NCI-H187 treated with DMSO at 0.1 percent for 48 hours (cell line): ENCODE measurements at places on chromosomes 12 and 14.

- DNase-seq, result peak; percentile 59
Measured at GRCh38 chr12:13101821-13102375, 1.6 kb downstream of the GSG1 start.

DNA sequence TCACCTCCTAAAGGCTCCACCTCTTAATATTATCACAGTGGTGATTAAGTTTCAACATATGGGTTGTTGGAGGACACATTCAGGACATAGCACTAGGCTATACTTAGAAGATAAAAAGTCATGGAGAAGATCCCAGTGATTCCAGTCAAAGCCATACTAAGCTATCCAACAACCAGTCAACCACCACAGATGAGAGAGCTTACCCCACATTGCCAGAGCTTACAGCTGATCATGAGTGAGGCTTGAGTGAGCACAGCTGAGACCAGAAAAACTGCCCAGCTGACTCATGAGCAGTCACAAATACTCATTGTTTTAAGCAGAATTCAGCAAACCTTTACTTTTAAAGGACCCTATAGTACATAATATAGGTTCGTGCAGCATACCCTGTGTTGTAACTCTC, 85.1 kb downstream of the DRAM1 start:
- no peak for DNase-seq

- no peak for DNase-seq
Measured at GRCh38 chr14:36619131-36619530, 36.7 kb upstream of the NKX2-8 start.

- no peak for DNase-seq
Measured at GRCh38 chr12:91355150-91356006, 172.8 kb upstream of the DCN start.

- no peak for DNase-seq
Measured at GRCh38 chr12:67455236-67455635, 186.1 kb downstream of the CAND1 start.

DNA sequence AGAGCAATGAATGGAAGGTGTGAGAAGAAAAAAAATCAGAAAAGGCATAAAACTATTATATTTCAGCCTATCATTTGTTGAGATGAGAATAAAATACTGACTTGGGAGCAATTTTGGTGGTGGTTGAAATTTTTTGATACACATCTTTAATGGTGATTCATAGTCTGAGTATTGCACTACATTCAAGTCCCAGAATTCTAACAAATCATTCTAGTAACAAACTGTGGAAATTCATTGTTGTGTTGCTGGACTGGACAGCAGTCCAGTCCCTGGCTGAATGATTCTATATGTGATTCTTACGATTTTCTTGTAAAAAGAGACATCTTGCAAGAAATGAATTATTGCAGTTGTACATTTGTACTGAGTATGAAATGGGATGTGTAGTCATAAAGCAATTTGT, 268.6 kb downstream of the TRHDE start:
- no peak for DNase-seq

DNA sequence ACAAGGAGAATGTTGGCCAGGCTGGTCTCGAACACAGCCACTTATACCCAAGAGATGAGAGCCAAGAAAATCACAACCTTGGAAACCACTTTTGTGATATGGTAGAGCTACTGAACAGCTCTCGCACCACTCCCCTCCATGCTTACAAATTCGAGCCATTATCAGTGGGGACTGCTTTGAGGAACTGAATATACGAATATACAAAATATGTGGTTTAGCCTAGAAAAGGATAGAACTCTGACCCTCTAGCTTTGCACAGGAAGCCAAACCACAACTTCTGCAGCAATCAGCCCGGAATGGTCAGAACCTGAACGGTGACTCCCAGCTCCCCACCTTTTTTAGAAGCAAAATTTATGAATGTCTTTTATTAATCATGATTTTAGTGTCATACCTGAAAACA, 129.8 kb upstream of the TMEM132C start:
- DNase-seq, result no peak

- DNase-seq, result no peak
Measured at GRCh38 chr12:105945880-105946279, 192.9 kb downstream of the NUAK1 start.

- no peak for DNase-seq
Measured at GRCh38 chr12:54197010-54197409, 8.2 kb upstream of the SMUG1 start.

DNA sequence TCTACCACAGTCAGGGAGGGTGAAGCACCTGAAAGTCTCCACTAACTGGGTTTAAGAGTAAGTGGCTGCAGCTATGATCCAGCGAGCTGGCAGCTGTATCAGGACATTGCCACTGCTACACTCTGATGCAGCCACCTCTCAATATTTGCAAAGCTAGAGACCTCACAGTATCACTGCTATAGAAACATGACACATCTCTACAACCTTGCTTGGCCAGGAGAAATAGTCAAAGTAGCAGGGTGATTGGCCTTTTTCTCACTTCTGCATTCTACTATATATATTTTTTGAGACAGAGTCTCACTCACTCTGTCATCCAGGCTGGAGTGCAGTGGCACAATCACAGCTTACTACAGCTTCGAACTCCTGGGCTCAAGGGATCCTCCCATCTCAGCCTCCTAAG, 9.3 kb upstream of the FMNL3 start:
- DNase-seq, result no peak

GRCh38 chr14:103569408-103569807, 6.6 kb downstream of the COA8 start:
- no peak for DNase-seq

DNA sequence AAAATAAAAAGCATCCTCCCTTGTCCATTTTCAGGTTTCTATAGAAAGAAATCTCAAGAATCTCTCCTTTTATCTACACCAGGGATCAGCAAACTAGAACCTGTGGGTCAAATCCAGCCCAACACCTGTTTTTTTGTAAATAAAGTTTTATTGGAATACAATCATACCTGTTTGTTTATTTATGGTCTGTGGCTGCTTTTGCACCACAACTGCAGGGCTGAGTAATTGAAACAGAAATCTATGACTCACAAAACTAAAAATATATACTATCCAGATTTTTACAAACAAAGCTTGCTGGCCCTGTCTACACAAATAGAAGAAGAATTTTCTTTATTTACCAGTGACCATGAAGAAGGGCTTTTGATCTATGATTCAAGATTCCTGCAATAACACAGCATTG, 95.1 kb upstream of the COCH start:
- DNase-seq, result no peak

- DNase-seq, result no peak
Measured at GRCh38 chr14:33163600-33163999, 224.9 kb downstream of the NPAS3 start.
